Iris pigment epithelial cell (primary cell): ENCODE measurements at places on chromosomes 7 and 10.

- DNase-seq = peak; percentile 39
These were observed 822 bp downstream of the ZNF800 start for GRCh38 chr7:127391591-127392181.

- peak; percentile 38 for DNase-seq
These were observed 277.6 kb downstream of the GATA3 start for GRCh38 chr10:8331896-8332729.

- peak; percentile 5 for DNase-seq
These were observed 131.9 kb downstream of the CDH23 start for GRCh38 chr10:71528371-71529206.

DNA sequence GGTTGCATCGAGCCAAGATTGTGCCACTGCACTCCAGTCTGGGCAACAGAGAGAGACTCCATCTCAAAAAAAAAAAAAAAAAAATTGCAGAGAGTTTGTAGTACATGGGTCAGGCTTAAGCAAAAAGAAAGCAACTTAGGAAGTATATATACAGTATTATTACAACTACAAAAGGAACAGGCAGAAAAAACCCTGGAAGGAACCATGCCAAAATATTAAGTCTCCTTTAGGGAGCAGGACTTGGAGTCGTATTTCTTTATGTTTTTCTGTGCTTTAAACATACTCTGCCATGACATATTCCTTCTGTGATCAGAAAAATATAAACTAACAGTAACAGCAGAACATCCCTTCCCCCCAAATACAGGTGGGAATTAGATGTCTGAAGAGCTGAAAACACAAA is 144.4 kb downstream of the CUX1 start:
- no peak for DNase-seq

DNA sequence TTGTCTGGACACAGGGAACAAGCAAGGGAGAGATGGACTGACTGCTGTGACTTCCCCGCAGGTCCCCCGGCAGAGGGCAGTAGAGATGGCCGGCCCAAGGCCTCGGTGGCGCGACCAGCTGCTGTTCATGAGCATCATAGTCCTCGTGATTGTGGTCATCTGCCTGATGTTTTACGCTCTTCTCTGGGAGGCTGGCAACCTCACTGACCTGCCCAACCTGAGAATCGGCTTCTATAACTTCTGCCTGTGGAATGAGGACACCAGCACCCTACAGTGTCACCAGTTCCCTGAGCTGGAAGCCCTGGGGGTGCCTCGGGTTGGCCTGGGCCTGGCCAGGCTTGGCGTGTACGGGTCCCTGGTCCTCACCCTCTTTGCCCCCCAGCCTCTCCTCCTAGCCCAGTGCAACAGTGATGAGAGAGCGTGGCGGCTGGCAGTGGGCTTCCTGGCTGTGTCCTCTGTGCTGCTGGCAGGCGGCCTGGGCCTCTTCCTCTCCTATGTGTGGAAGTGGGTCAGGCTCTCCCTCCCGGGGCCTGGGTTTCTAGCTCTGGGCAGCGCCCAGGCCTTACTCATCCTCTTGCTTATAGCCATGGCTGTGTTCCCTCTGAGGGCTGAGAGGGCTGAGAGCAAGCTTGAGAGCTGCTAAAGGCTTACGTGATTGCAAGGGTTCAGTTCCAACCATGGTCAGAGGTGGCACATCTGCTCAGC is 6.0 kb downstream of the CYREN start:
- DNase-seq = no peak

DNA sequence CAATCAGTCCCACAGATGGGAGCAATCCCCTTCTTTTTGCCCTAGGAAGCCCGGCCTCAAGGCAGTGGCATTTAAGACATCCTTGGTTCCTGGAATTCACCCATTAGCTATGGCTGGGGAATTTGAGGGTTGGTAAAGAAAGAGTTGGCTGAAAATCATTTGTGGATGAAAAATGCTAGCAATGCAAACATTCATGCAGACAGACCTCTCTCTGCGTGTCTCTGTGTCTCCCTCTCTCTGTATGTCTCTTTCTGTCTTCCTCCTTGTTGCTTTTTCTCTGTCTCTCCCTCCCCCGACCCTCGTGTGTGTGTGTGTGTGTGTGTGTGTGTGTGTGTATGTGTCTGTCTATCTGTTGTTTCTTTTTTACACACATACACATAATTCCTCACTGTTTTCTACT is 19.4 kb downstream of the LDB3 start:
- DNase-seq = peak; percentile 83

GRCh38 chr10:3071405-3072198 is 4.3 kb downstream of the PFKP start:
- DNase-seq = peak; percentile 93

DNA sequence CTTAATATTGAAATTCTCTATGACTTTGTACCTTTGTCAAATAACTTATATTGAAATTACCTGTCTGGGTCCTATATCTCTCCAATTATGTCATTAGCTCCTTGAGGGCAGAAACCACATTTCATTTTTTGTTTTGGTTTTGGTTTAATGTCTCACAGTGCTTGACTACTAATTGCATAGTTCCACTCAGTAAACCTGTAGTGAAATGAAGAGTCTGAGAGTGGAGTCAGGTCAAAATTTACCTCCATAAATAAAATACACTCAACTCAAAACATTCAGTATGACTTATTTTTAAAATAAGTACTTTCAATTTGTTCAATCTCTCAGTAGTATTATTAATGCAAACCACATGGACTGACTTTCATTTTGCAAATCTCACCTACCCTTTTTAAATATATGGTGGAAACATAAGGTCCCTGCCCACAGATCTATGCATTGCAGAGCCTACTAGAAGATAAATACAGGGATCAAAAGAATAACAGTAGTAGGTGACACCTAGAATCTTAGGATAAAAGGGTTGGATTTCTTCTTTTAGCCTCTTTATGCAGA is 32.5 kb downstream of the PDE1C start:
- DNase-seq = no peak

- no peak for DNase-seq
These were observed 117.4 kb downstream of the ZNF365 start for GRCh38 chr10:62491597-62491996.

DNA sequence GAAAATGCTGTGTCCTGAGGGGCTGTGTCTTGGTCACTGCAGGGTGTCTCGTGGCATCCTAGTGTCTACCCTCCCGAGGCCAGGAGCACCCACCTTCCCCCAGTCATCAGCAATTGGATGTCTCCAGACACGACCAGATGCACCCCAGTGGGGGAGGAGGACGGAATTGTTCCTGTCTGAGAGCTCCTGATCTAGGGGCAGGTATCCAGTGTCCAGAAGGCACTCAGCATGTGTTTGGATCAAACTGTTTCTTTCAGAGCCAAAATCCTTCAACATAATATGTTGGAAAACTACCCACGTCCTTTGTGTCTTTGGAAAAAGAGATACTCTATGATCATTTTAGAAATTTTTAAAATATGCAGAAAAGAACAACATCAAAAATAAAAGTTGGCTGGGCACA is 16.9 kb downstream of the PRKRIP1 start:
- DNase-seq = no peak

DNA sequence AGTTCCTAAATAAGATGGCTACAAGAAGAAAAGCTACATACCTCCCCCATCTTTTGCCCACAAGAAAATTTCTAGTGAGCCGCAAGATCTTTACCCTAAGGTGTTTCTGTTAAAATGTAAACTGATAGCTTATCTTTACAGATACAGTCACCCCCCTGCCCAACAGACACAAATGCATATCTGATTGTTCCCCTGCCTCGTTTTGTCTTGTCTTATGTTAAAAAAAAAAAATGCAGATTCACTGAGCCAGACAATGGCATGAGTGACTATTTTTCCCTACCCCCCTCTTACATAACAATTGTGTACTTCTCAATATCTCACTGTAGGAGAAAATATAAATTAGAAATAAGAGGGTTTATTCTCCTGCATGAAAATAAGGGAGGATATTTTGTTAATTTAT is 8.5 kb downstream of the ZNF138 start:
- DNase-seq = no peak

DNA sequence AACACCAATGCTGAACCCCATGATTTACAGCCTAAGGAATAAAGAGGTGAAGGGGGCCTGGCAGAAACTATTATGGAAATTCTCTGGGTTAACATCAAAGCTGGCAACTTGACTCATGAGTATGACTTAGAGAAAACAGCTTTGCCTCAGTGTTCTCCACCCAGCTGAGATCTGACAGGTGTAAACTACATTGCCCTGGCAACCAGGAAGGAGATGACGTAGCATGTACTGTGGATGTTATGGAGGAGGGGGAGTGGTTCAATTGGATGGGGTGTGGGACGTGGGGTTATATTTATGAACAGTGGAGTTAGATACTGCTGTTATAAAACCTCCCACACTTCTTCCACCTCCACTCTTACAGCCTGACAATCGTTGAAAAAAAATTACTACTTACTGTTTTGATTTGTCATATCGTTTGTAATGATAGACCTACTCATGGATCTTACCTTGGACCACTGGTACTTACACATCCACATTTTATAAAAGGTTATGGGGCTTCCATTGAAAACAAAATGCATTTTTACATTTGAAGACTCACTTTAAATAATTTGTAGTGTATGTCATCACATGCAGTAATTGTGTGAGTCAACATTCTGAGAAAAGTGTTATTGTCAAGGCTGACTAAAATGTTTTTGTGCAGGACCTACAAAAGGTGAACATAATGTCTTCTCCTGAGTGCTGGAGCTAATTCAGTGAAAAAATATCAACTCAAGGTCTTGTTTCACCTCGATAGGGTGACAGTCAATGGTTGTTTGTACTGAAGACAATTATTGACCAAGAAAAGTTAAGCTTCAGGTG is 6.4 kb downstream of the OR2F1 start:
- DNase-seq = peak; percentile 43

DNA sequence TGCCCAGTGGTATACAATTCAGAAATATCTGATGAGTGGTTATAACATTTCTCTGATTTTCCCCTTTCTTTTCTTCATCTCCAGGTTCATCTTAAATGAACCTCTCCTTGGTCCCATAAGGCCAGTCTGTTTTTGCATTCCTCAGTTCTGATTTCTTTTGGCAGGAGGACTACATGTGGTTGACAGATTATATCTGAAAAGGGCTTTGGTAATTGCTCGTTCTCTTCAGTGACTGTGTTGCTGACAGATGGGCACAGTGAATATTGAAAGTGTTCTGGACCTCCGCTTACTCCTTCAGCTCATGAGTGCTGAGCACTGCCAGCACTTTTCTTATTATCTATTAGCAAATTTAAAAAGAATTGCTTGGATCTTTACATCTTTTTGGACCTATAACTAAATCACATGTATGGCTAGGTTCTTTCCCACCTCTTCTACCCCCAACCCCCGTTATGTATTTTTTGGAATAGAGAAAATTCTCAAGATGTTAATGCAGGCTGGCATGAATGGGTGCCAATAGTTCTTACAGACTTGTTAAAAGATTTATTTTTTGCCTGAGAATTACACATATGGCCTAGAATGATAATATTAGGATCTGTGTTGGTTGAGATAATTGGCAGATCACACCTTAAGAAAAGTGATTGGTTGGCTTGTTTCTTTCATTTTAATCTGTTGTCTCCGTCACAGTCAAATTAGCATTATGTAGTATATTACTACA is 323.0 kb downstream of the EXOC4 start:
- DNase-seq = peak; percentile 35

- DNase-seq = peak; percentile 95
These were observed 11.3 kb downstream of the GNAI1 start for GRCh38 chr7:80145780-80146422.

- peak; percentile 21 for DNase-seq
These were observed 7.1 kb downstream of the KIF5B start for GRCh38 chr10:32049113-32049512.
